ENCODE measurements at places on chromosomes 1 and 21. TPM values are rescaled to one million over a fixed set of nuclear protein-coding genes. Genes with fewer than 3 reads are reported as not detected.

- no peak for DNase-seq
Observed at GRCh38 chr1:189192741-189193520, 1284.7 kb downstream of the BRINP3 start.

DNA sequence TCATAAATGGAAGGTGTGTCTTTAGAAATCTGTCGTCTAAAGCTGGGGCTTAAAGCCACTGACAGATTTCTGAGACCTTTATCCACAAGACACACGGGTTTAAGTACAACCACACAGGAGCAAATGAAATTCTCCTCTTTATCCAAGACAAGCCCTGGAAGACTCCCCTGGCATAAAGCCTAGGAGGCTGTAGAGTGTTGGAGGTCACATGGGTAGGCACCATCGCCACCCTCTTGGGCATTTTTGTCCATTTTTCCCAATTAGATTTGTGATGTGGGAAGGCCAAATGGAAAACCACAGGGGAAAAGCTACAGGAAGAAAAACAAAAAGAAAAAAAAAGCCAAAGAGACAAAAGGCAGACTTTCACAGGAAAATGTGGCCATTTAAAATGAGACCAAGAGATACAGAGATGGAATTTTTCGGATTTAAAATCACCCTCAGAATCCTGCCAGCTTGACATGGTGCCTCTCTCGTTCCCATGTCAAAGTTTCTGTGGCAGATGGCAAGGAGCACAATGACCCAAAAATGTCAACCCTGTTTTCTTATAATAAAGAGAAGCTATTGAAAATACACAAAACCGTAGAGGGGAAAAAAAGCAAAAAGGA, 91.9 kb downstream of the PLD5 start:
- DNase-seq, result no peak

Gene TRIM67
- 0.16 TPM for total RNA-seq

Gene SH2D1B
- 0.37 TPM for total RNA-seq

DNA sequence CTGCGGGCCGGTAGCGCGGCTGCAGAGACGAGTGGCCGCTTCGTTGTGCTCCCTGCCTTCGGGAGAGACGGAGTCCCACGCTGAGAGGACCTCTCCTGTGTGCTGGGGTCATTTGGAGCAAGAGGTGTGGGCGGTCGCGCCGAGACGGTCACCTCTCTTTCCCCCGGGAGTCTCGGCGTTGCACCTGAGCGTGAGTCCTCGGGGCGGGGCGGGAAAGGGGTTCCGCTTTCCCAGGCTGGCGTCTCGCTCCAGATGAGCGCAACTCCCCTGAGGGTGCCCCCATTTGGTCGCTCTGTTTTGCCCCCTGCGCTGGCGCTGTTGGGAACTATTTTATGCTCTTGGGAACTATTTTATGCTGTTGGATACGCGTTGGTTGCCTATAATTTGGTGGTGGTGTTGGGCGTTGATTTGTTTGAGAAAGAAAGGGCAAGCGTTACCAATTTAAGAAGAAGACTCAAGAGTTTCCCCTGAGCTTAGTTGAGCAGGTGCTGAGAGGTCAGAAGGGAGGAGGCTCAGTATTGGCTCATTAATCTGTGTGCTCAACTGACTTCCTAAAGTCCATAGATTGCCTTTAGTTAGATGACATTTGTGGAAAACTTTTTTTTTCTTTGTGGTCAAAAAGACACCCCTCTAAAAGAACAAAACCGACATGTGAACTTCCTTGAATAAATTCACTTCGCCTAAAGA, 683 bp downstream of the LRRC8B start:
- DNase-seq, result no peak

- DNase-seq, result no peak
Observed at GRCh38 chr1:55868026-55868425, 652.9 kb upstream of the USP24 start.

Gene CTPS1
- 6.3 TPM for total RNA-seq

DNA sequence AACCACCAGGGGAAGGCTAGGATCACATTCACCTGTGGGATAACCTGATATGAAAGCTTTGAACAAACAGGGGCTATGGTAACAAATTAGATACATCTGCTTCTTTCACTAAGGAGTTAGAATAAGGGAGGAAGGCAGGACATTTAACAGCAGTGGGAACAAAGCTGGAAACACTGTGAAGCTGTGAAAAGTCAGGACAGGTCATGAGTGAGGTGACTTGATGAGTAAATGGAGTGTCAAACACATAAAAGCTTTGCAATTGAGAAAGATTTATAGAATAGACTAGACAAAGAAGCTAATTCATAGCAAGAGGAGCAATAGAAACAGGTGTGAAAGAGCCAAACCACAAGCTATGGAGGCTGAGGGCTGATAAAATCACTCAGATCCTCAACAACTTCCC, 110.0 kb downstream of the ASTN1 start:
- no peak for DNase-seq

GRCh38 chr1:179369751-179370341, 4.1 kb downstream of the AXDND1 start:
- peak; percentile 13 for DNase-seq

DNA sequence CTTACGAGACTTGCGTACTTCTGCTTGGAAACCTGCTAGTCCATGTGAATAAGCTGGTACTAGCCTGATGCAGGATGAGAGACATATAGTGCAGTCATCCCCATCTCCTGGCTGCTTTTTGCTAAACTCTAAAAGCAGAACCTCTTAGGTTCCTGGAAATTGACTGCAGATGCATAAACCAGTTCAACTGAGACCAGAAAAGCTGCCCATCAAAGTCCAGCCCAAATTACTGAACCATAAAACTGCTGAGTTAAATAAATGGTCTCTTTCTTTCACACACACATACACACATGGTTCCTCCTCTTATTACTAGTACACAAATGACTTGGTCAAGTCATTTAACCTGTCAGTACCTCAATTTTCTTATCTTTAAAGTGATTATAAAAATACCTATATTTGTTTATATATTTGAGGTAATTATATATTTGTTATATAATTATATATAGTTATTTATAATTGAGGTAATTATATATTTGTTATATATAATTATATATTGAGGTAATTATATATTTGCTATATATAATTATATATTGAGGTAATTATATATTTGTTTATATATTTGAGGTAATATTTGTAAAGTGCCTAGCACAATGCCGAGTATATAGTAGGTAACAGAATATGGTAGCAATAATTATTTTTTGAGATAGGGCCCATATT, 25.2 kb upstream of the RABGAP1L start:
- DNase-seq, result no peak

GRCh38 chr1:97728436-97728835, 192.4 kb downstream of the DPYD start:
- no peak for DNase-seq

GRCh38 chr1:154115180-154115579, 39.7 kb downstream of the NUP210L start:
- no peak for DNase-seq

Gene DLGAP3
- total RNA-seq, result 0.16 TPM

DNA sequence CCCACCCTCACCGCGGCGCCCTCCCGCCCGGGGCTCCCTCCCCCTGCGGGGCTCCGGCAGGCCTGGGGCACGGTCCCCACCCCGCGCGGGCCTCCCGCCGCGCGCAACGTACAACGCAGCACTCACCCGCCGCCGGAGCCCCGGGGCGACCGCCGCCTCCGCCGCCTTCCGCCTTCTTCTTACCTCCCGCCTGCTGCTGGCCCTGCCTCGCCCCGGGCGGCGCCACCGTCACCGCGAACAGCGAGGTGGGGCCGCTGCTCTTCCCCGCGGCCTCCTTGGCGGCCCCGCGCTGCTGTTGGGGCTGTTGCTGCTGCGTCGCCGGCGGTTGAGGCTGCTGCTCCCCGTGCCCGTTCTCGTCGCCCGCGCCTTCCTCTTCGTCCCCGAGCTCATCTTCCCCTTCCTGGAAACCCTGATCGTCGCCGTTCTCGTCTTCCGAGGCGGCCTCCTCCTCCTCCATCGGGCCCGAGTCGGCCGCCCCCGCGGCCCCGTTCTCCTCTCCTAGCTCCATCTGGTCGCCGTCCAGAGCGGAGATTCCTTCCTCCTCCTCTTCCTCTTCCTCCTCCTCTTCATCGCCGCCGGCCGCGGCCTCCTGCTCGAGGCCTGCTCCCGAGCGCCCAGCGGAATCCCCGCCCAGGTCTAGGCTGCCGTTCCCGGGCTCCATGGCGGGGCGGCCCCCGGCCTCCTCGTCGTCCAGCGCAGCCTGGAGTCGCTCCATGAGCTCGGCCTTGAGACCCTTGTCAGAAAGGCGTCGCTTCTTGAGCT, 671 bp downstream of the HNRNPU start:
- peak; percentile 45 for DNase-seq

DNA sequence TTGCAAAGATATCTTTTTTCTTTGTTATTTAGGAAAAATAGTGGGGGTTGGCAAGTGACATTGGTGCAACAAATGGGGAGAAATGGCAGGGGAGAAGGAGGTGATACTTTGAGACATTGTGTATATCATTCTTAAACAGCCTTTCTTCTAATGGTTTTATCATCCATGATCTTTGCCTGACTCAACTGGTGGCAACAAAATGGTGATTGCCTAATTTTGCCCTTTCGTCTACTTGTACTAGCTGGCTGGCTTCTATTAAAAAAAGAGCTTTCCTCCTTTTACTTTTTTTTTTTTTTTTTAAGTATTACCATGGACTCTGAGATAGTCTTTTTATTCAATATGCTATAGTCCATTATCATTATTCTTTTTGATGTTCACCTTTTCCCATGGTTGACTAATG, 27.7 kb downstream of the DESI2 start:
- DNase-seq, result no peak

DNA sequence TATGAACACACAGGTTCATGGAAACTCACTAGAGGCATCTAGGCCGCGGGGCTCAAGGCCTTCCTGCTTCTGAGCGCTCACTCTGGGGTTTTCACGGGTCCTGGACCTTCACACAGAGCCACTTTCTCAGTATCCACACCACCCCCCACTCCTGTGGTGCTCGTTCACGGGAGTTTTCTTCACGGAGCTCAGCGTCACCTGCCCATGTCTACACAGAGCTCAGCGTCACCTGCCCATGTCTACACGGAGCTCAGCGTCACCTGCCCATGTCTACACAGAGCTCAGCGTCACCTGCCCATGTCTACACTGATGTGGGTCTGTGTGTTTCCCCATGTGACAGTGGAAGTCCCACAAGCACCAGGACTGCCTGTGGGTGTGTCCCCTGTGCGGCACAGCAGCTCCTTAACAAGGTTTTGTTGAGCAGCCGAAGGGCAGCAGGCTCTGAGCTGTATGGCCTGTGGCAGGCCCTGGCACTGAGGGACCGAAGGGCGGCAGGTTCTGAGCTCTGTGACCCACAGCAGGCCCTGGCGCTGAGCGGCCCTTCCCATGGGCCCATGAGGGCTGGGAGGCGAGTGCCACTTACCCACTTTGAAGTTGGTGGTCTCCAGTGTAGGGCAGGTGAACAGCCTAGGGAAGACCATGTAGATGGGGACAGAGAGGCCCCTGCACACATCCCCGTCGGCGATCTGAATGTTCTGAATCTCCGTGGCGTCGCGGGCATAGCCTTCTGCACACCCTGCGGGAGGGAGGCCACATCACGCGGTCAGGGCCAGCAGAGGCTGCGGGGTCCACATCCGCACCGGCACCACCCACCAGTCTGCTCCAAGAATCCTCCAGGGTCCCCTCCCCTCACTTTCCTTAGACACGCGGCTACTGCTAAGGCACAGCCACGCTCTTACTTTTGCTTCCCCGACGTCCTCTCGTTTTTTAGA, 39.8 kb downstream of the VPS26C start:
- no peak for DNase-seq

- DNase-seq, result no peak
Observed at GRCh38 chr1:5751833-5752745, 240.1 kb downstream of the NPHP4 start.

Gene MCOLN2
- 15.7 TPM for total RNA-seq

- no peak for DNase-seq
Observed at GRCh38 chr1:235766794-235767285, 99.9 kb downstream of the LYST start.

- DNase-seq, result no peak
Observed at GRCh38 chr1:205916541-205916940, 26.7 kb downstream of the SLC26A9 start.

Measured in transverse colon (tissue), 4 donors.